ENCODE measurements at places on chromosomes 3 and 15. TPM values are rescaled to one million over a fixed set of nuclear protein-coding genes. Genes with fewer than 3 reads are reported as not detected.

GOLGA6L10 gene
- total RNA-seq, result 0.63 TPM

CADM2 gene
- not detected for total RNA-seq

DPPA4 gene
- not detected for total RNA-seq

KIF15 gene
- total RNA-seq, result 15.0 TPM

CLDN16 gene
- not detected for total RNA-seq

ARPP21 gene
- total RNA-seq, result not detected

GRK7 gene
- total RNA-seq, result not detected

C3orf70 gene
- not detected for total RNA-seq

ZIC1 gene
- total RNA-seq, result not detected

GAP43 gene
- total RNA-seq, result not detected

SIDT1 gene
- total RNA-seq, result 0.11 TPM

DUOXA1 gene
- total RNA-seq, result 7.0 TPM

LINGO1 gene
- total RNA-seq, result 0.07 TPM

BNC1 gene
- total RNA-seq, result 167 TPM

NR2E3 gene
- total RNA-seq, result 0.65 TPM

CCR8 gene
- not detected for total RNA-seq

PLCH1 gene
- 0.14 TPM for total RNA-seq

GPR149 gene
- total RNA-seq, result not detected

LSAMP gene
- total RNA-seq, result not detected

CGNL1 gene
- 0.35 TPM for total RNA-seq

PLIN1 gene
- total RNA-seq, result 0.14 TPM

AGBL1 gene
- not detected for total RNA-seq

SLC49A4 gene
- total RNA-seq, result 15.0 TPM

C3orf80 gene
- total RNA-seq, result not detected

GOLGA8K gene
- total RNA-seq, result 0.14 TPM

Data from foreskin keratinocyte (primary cell).